ENCODE measurements at places on chromosomes 2 and 18. TPM values are rescaled to one million over a fixed set of nuclear protein-coding genes. Genes with fewer than 3 reads are reported as not detected.
A peak's percentile ranks its signal among the peaks of the same experiment; 100 is the strongest.

DNA sequence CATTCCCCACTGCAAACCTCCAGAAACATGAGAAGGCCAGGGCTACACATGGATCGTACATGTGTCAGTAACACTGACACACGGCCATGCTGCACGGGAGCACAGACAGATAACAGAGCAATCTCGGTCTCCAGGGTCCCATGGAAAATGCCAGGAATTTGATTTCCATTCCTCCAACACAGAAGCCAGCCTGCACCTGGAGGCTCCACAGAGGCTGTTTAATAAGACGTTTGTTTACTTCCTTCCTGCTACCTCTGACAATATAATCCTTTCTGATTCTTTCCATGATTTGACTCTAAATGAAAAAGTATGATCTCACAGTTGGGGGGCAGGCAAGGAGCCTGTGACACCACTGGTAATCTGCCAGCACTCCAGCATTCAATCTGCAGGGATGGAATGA is 210.9 kb upstream of the DDX18 start:
- no peak for DNase-seq
- H3K4me1 ChIP-seq = no peaks in the 10 kb centered on the region

GRCh38 chr2:85524336-85524908 is 14.5 kb upstream of the MAT2A start:
- no peak for DNase-seq
- H3K36me3 ChIP-seq = no peaks in the 10 kb centered on the region
- H3K4me3 ChIP-seq = no peak overlapping the region
- peaks cover 7% of the 10 kb centered on the region for H3K4me1 ChIP-seq
- H3K27me3 ChIP-seq = peaks cover 3% of the 10 kb centered on the region
- no peak overlapping the region for H3K27ac ChIP-seq

CD8B2 gene
- polyA plus RNA-seq = not detected

GRCh38 chr2:212921061-212921460 is 230.4 kb downstream of the IKZF2 start:
- no peaks in the 10 kb centered on the region for H3K4me1 ChIP-seq
- no peaks in the 10 kb centered on the region for H3K27me3 ChIP-seq

GRCh38 chr2:190481339-190481738 is 53.2 kb downstream of the NEMP2 start:
- H3K4me3 ChIP-seq = no peak overlapping the region
- H3K4me1 ChIP-seq = no peaks in the 10 kb centered on the region
- no peaks in the 10 kb centered on the region for H3K36me3 ChIP-seq
- H3K27ac ChIP-seq = no peak overlapping the region

DNA sequence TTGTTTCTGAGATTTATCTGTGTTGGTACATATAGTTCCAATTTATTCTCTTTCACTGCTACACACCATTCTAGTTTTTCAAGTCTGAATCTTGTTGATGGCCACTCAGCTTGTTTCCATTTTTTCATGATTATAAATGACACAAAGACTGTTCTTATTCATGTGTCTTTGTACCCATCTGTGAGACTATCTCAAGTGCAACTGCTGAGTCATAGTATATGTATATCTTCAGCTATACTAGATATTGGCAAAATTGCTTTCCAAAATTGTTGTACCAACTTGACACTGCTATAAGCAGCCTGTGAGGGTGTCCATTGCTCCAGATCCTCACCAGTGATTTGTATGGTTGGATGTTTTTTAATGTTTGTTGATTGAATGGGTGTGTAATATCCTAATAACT is 37.2 kb upstream of the RTN4 start:
- H3K4me1 ChIP-seq = no peaks in the 10 kb centered on the region
- DNase-seq = no peak
- H3K27me3 ChIP-seq = no peaks in the 10 kb centered on the region

NDC80 gene
- polyA plus RNA-seq = 1.7 TPM

GRCh38 chr2:211049321-211050018 is 493.1 kb downstream of the CPS1 start:
- H3K27me3 ChIP-seq = no peaks in the 10 kb centered on the region
- H3K4me3 ChIP-seq = no peak overlapping the region
- H3K4me1 ChIP-seq = no peaks in the 10 kb centered on the region
- H3K36me3 ChIP-seq = no peaks in the 10 kb centered on the region

- no peak overlapping the region for H3K4me3 ChIP-seq
- H3K4me1 ChIP-seq = no peaks in the 10 kb centered on the region
- no peaks in the 10 kb centered on the region for H3K36me3 ChIP-seq
- no peak overlapping the region for H3K27ac ChIP-seq
- H3K27me3 ChIP-seq = no peaks in the 10 kb centered on the region
These were observed 12.3 kb upstream of the PTMA start for GRCh38 chr2:231696004-231696367.

- DNase-seq = peak; percentile 8
- peak overlapping the region; percentile 38 for H3K4me3 ChIP-seq
- H3K4me1 ChIP-seq = peaks cover 25% of the 10 kb centered on the region
- peaks cover 34% of the 10 kb centered on the region for H3K27me3 ChIP-seq
- H3K27ac ChIP-seq = no peak overlapping the region
These were observed 359 bp downstream of the FRZB start for GRCh38 chr2:182866095-182866460.

- no peak overlapping the region for H3K27ac ChIP-seq
- no peak for DNase-seq
- no peaks in the 10 kb centered on the region for H3K4me1 ChIP-seq
- no peaks in the 10 kb centered on the region for H3K27me3 ChIP-seq
These were observed 170.6 kb upstream of the MYT1L start for GRCh38 chr2:2501454-2502200.

- no peak overlapping the region for H3K27ac ChIP-seq
- no peaks in the 10 kb centered on the region for H3K27me3 ChIP-seq
- peak; percentile 35 for DNase-seq
- H3K4me1 ChIP-seq = peaks cover 11% of the 10 kb centered on the region
- no peak overlapping the region for H3K4me3 ChIP-seq
- H3K36me3 ChIP-seq = peaks cover 3% of the 10 kb centered on the region
These were observed 87.0 kb downstream of the CCDC141 start for GRCh38 chr2:178962805-178963433.

DNA sequence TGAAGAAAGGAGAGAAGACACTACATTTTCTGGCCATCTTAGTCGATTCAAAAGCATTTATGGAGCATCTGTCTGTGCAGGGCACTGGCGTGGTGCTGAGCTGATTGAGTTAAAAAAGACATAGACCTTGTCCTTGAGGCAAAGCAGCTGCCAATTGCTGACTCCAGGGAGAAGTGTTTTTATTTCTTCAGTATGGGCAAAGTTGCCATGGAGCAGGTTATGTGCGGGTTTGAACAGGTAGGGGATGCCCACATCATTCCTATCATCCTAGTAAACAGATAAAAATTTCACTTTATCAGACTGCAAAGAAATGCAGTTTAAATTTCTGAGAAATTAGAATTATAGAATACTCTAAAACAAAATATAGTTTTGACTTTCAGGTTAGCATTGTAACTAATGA is 125.8 kb downstream of the NUP35 start:
- H3K4me3 ChIP-seq = no peak overlapping the region
- H3K27me3 ChIP-seq = no peaks in the 10 kb centered on the region
- H3K27ac ChIP-seq = no peak overlapping the region
- H3K36me3 ChIP-seq = no peaks in the 10 kb centered on the region
- no peak for DNase-seq

SIX3 gene
- polyA plus RNA-seq = not detected

LRP2 gene
- not detected for polyA plus RNA-seq

SLC5A7 gene
- not detected for polyA plus RNA-seq

DCTN1 gene
- 46.7 TPM for polyA plus RNA-seq

GRCh38 chr2:203718087-203718486 is 11.6 kb downstream of the CD28 start:
- no peaks in the 10 kb centered on the region for H3K36me3 ChIP-seq
- no peak overlapping the region for H3K27ac ChIP-seq
- no peak overlapping the region for H3K4me3 ChIP-seq
- H3K27me3 ChIP-seq = no peaks in the 10 kb centered on the region
- no peak for DNase-seq
- H3K4me1 ChIP-seq = no peaks in the 10 kb centered on the region

All from B cell (primary cell).